Left hindlimb (tissue), 1 donor: ENCODE measurements at places on chromosomes 11 and 22.

DNA sequence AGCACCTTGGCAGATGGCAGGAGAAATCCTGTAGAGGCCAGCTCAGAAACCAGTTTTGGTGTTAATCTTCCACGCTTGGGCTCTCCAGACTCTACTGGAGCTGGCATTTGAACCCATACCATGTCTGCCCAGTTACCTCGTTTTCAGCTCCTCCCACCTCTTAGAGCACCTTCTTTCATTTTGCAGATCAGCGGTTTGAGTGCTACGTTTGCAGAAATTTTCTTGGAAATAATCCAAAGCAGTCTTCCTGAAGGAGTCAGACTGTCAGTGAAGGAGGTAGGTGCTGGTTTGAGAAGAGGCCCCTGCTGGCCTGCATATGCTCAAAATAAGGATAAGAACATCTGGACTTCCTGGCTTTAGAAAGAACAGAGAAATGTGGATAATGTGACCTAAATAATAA is 13.7 kb downstream of the COA4 start:
- no peak for DNase-seq

- no peak for DNase-seq
Measured at GRCh38 chr11:78390809-78391208, 26.8 kb downstream of the GAB2 start.

DNA sequence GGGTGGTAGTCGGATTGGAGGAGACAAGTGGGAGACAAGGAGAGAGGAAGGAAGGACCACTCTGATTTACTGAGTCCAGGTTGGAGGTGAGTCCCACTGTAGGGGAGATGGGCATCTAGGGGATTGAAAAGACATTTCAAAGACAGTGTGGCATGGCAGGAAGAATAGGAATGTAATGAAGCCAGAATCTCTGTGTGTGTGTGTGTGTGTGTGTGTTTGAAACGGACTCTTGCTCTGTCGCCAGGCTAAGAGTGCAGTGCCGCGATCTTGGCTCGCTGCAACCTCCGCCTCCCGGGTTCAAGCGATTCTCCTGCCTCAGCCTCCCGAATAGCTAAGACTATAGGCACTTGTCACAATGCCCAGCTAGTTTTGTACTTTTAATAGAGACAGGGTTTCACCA is 4.2 kb upstream of the CSDC2 start:
- DNase-seq, result no peak

GRCh38 chr11:100680070-100680469 is 7.0 kb upstream of the ARHGAP42 start:
- no peak for DNase-seq

- no peak for DNase-seq
Measured at GRCh38 chr22:43511276-43511910, 99.6 kb downstream of the MPPED1 start.

- DNase-seq, result no peak
Measured at GRCh38 chr11:111840143-111840542, 31.2 kb downstream of the ALG9 start.

GRCh38 chr22:50157709-50158375 is 12.7 kb upstream of the PANX2 start:
- no peak for DNase-seq

GRCh38 chr22:32318361-32318760 is 39.3 kb upstream of the RFPL3 start:
- no peak for DNase-seq

DNA sequence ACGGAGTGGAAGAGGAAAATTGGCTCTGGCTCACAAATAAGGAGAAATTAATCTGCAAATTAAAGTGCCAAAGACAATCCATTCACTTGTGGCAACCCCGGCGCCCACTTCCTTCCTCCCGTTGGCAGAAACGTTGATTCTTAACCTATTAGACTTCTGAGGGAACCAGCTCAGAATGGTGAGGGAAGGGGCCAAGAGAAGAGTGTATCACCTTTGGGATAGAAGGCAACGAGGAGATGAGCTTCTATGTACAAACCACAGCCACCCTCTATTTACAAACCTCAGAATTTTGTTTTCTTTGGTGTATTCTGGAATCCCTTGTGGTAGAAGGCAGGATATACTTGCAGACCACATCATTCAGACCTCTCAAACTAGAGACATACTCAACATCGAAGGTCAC is 1.1 kb downstream of the MB start:
- no peak for DNase-seq

DNA sequence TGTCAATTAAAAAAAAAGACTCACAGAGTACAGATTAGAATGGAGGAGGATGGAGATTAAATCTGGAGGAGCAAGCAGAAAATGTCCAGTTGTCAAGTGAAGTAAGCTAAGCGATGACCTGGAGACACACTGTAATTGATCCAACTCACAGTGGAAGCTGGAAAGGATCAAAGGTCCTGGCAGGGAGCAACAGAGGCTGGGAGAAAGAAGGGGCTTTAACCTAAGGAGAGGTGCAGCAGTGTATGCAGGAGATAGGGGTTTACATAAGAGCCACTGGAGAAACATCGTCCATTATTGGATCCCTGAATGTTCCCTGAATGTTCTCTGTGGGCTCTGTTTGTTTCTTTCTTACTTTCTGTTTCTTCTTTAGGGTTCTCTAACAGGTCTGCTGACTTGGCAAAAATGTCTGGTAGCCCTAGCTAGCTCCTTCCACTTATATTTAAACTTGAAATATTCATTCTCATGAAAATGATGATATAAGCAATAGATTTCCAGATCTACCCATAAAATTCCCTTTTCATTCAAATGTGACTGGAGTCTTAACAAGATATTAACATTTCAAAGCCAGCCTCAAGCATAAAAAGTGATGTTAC is 30.1 kb upstream of the CAT start:
- no peak for DNase-seq

DNA sequence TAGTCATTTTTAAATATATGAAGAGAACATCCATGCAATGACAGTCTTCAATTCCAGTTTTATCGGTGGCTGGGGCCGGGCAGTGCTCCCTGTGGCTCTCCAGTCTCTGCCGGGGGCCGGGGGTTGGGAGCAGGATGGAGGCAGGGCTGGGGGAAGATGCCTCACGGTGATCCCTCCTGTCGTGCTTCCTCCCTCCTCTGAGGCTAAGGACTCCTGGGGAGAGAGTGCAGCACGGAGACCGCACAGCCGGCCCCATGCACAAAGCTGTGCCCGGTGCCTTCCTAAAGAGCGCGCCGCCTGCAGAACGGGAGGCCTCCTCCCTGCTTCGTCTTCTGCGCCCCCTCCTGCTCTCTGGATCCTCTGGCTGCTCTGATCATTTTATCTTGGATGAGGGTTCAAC is 20.5 kb downstream of the GAL start:
- no peak for DNase-seq

DNA sequence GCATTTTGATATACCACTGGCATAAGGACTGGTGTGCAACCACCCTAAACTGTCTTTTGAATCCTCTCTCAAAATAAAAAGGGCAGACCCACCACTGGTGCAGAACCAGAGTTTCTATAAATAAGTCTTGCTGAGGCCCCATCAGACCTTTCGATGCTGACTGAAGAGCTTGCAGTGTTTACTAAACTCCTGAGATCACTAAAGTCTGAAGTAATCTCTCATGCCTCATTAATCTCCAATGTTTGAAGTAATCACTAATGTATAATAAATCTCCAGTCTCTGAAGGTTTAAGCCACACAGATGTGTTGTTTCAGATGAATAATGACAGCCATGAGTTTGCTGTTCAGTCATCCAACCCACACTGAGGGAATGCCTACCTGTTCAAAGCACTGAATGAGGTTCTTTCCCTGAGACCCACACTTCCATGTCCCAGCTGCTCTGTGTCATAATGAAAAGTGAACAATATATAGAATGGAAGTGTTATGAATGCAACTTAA is 50.6 kb upstream of the DEUP1 start:
- no peak for DNase-seq

GRCh38 chr11:94956963-94957362 is 16.4 kb downstream of the CWC15 start:
- no peak for DNase-seq

GRCh38 chr22:19184276-19184997 is 5.9 kb upstream of the SLC25A1 start:
- no peak for DNase-seq

DNA sequence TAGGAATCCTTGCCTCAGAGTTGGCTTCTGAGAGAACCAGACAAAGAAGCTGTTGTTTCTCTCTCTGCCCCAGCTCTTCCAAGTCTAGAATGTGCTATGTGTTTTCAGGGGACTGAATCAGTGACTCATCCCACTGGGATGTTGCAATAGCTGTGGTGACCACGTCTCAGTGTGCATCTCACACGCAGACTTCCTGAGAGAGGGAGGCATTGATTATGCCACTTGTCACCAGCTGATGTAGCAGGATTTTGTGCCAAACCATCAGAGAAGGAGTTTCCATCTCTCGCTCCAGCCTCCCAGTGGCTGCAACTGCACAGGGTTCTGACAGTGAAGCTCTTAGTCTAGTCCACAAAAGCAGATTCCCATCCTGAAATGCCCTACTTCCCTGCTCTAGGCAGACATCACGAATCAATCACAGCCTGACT is 455.8 kb downstream of the MIAT start:
- no peak for DNase-seq

DNA sequence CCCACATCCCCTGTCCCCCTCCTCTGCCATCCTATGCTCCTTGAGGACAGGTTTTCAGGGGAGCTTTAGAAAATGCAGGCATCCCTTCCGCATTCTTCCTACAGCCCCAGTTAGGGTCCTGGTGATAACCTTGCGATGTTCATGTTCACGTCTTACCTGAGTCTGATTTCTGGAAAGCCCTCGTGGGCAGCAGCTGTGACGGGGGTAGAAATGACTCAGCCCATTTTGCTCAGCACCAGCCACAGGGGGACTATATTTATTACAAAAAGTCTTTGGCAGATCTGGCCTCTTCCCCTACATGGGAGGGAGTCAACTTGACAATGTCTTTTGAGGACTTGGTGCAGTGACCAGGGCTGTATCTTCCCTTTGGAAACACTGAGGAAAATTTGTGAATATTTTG is 12.3 kb downstream of the PKNOX2 start:
- no peak for DNase-seq

DNA sequence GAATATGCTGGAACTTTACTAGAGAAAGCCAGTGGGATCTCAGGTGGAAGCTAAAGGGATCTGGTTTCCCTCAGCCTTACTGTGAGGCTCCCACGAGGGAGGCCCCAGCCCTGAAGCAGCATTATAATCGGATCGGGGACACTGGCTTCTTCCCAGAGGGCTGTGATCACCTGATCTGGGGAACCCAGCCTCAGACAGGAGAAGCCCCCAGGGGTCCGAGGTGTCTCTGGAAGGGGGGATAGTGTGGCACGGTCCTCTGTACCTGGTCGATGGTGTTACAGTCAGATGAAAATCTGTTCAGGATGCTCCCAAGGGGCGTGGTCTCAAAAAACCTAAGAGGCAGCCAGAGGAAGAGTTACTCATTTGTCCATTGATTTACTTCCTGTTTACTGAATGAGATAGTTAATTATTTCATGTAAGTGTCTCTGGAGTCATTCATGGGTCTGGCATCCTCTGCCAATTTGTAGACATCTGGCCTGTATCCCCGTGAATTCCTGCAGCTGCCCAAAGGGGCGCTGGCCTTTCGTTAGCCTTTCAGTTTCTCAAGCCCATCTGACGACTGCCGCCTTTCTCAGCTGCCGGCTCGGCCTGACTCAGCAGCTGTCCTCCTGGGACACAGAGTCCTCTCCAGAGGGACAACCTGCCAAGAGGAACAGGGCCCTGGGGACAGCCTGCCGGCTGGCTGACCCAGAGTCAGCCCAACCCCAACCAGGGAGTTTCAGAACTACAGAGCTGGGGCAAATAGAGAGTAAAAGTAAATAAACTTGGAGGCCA is 17.0 kb upstream of the KCNJ11 start:
- peak; percentile 47 for DNase-seq
